Endodermal cell (in vitro differentiated cells): ENCODE measurements at places on chromosomes 2 and 18. TPM values are rescaled to one million over a fixed set of nuclear protein-coding genes. Genes with fewer than 3 reads are reported as not detected.

UPP2 gene
- total RNA-seq: not detected in 3 replicates

CABYR gene
- 10.0 to 11.8 TPM (median 10.7 TPM) in 3 replicates for total RNA-seq

- peak within 1 kb of the TSS; percentile 80 for H3K4me3 ChIP-seq
- peaks cover 78% of the 10 kb centered on the region for H3K27me3 ChIP-seq
- H3K36me3 ChIP-seq: no peaks in the 10 kb centered on the region
- no peak within 1 kb of the TSS for H3K27ac ChIP-seq
- DNase-seq: peak; percentile 86
- H3K4me1 ChIP-seq: no peaks in the 10 kb centered on the region
These were observed at the start of gene KLHL29 for GRCh38 chr2:23384551-23385343. Gene KLHL29, plus strand, starts transcription at chr2:23385179. Its CDS starts 177,018 bp downstream, at chr2:23562197.

GRCh38 chr2:20198001-20198400 lies 26.9 kb downstream of the SDC1 start:
- peaks cover 5% of the 10 kb centered on the region for H3K36me3 ChIP-seq
- no peak for DNase-seq
- no peaks in the 10 kb centered on the region for H3K4me1 ChIP-seq
- no peaks in the 10 kb centered on the region for H3K27me3 ChIP-seq
- H3K4me3 ChIP-seq: no peak overlapping the region

GRCh38 chr18:22170421-22171257 lies 1.2 kb downstream of the GATA6 start:
- no peaks in the 10 kb centered on the region for H3K4me1 ChIP-seq
- peak overlapping the region; percentile 100 for H3K4me3 ChIP-seq
- DNase-seq: peak; percentile 80
- peaks cover 69% of the 10 kb centered on the region for H3K36me3 ChIP-seq
- peaks cover 47% of the 10 kb centered on the region for H3K27me3 ChIP-seq

DNA sequence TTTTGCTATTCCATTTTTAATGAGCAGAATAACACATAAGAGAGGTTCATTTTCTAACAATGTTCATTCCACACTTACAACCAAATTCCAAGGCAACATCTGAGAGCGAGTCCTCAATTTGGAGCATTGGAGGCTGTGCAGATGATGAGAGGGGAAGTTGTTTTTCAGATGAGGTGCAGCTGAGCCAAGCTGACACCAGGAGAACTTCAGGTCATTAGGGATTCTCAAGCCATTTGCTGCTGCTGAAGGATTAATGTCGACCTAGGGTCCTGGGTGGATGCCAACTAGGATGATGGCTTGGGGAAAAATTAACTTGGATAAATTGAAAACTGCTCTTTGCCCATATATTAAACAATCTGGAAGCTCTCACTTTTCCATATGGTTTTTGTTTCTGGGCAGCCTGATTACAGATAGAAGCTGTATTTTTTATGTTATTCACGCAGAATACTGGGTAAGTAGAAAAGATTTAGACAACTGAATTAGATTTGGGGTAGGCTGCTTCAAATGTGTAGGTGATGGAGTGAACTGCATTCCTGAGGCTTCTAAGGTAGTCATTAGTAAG lies 206.4 kb upstream of the SLC39A10 start:
- H3K36me3 ChIP-seq: no peaks in the 10 kb centered on the region
- no peaks in the 10 kb centered on the region for H3K4me1 ChIP-seq
- H3K4me3 ChIP-seq: no peak overlapping the region
- DNase-seq: no peak

OTX1 gene
- 14.8 to 20.6 TPM (median 19.0 TPM) in 3 replicates for total RNA-seq

- DNase-seq: no peak
- peaks cover 15% of the 10 kb centered on the region for H3K36me3 ChIP-seq
- H3K4me1 ChIP-seq: peaks cover 8% of the 10 kb centered on the region
- H3K27ac ChIP-seq: no peak overlapping the region
- H3K27me3 ChIP-seq: no peaks in the 10 kb centered on the region
- no peak overlapping the region for H3K4me3 ChIP-seq
These were observed 52.9 kb downstream of the ADI1 start for GRCh38 chr2:3466482-3466863.

GRCh38 chr2:233489666-233490065 lies 76.9 kb downstream of the USP40 start:
- peaks cover 8% of the 10 kb centered on the region for H3K36me3 ChIP-seq
- H3K4me3 ChIP-seq: no peak overlapping the region
- no peak for DNase-seq
- H3K4me1 ChIP-seq: no peaks in the 10 kb centered on the region

DNA sequence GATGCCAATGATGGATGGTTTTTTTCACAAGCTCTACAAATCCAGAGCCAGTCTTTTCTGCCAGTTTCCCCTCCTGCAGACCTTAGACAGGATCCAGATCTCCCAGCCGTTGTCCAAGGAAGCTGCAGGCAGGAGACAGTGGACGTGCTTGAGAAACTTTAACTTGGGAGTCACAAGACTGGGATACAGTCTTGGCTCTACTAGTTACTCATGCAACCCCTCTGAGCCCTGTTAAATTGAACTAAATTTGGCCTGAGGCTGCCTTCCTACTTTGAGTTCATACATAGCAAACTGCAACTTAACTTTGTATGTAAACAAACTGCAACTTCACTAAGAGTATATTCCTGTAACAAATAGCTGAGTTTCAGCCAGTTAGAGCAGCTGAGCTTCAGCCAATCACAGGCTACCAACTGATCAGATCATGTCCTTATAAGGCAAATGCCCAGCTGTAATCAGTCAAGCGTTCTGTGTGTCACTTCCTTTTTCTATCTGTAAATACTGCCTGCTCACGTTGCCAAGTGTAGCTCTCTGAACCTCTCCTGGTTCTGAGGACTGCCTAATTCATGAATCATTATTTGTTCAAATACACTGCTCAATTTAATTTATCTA lies 140.9 kb downstream of the CAPN13 start:
- DNase-seq: peak; percentile 33
- no peak overlapping the region for H3K4me3 ChIP-seq
- H3K27me3 ChIP-seq: no peaks in the 10 kb centered on the region
- no peaks in the 10 kb centered on the region for H3K36me3 ChIP-seq
- H3K4me1 ChIP-seq: no peaks in the 10 kb centered on the region

DNA sequence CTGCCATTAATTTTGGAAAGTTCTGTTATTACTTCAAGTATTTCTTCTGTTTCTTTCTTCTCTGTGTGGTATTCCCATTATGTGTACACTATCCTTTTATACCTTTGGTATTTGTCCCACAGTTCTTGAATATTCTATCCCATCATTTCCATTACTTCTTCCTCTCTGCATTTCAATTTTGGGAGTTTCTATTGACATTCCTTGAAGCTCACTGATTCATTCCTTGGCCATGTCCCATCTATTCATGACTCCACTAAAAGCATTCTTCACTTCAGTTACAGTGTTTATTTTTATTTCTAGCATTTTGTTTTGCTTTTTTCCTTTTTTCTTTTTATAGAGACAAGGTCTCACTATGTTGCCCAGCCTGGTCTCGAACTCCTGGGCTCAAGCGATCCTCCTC lies 30.3 kb downstream of the PROC start:
- no peak for DNase-seq
- no peak overlapping the region for H3K4me3 ChIP-seq

TTC32 gene
- total RNA-seq: 9.6 to 13.0 TPM (median 10.0 TPM) in 3 replicates

GRCh38 chr2:169649278-169649677 lies 44.9 kb downstream of the CFAP210 start:
- no peaks in the 10 kb centered on the region for H3K4me1 ChIP-seq
- no peak overlapping the region for H3K4me3 ChIP-seq
- H3K27ac ChIP-seq: no peak overlapping the region
- no peak for DNase-seq
- H3K36me3 ChIP-seq: no peaks in the 10 kb centered on the region
- no peaks in the 10 kb centered on the region for H3K27me3 ChIP-seq

GCG gene
- not detected in 2 replicates for total RNA-seq

ZC3H8 gene
- total RNA-seq: 6.5 to 11.5 TPM (median 8.3 TPM) in 3 replicates

DNA sequence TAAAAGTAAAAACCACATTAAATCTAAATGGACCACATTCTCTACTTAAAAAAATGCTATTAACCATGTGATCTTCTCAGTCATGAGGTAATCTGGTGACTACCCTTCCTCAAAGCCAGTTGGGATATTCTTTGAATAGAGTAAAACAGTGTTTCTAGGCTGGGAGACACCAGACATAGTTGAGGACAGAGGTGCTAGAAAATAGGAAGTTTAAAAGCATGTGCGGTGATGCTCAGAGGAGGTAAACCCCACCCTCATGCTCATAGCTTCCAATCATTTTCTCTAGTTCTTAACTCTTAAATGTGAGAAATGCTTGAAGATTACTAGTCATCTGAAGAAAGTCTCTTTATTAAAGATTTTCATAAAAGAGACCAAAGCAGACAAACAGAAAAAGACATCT lies 30.7 kb upstream of the ELAC1 start:
- H3K27me3 ChIP-seq: no peaks in the 10 kb centered on the region
- H3K4me1 ChIP-seq: no peaks in the 10 kb centered on the region
- no peak for DNase-seq

DNA sequence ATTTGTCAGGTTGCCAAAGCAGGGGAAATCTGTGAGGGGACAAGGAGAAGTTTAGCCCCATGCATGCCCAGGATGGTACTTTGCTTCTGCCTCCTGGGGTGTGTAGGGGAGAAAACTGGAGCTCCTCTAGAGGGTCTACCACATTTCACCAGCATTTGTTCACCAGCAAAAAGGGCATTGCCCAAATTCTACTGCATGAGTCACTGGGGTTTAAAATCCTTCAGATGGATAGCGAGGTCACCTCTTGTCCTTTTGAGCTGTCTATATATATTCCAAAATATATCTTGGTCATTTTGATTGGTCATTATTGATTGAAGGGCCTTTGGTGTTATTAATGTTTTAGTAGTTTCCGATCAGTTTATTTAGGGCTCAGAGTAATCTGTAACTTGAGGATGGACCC lies 18.7 kb downstream of the FHOD3 start:
- H3K36me3 ChIP-seq: no peaks in the 10 kb centered on the region
- no peak overlapping the region for H3K4me3 ChIP-seq
- no peaks in the 10 kb centered on the region for H3K27me3 ChIP-seq
- no peaks in the 10 kb centered on the region for H3K4me1 ChIP-seq
- DNase-seq: peak; percentile 13

- no peak overlapping the region for H3K4me3 ChIP-seq
- H3K27me3 ChIP-seq: no peaks in the 10 kb centered on the region
- no peaks in the 10 kb centered on the region for H3K36me3 ChIP-seq
- no peak overlapping the region for H3K27ac ChIP-seq
- peaks cover 15% of the 10 kb centered on the region for H3K4me1 ChIP-seq
These were observed 107.3 kb upstream of the MGAT5 start for GRCh38 chr2:134146620-134147019.

LRP2 gene
- total RNA-seq: 3.5 to 4.6 TPM (median 4.3 TPM) in 3 replicates

DNA sequence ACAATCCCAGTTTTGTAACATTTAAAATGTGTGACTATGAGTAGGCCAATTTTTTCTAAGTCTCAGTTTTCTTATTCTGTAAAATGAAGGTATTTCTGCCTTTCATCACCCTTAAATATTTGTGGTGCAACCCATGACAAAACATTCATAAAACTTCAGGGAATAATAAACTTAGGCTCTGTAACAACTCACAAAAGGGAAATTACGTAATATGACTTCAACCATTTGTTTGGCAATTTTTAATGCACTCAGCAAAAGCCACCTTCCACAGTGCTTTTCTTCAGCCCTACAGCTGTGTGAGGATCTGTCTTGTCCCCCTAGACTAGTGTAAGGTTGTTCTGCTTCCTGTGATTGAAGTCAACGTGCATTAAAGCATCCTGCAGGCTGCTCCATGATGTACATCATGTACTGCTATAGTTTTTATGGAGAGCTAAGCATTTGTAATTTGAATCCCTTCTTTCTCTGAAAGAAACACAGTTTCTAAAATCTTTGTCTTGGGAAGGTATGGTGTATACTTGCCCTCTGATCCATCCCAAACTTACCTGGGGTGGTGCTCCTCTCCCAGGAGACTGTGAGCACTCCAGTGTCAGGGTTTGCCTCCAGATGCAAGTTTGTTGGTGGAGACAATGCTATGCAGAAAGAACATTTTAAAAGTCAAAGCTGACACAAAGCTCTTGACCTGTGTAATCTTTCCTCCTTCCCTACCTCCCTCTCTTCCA lies 39.1 kb downstream of the FN1 start:
- no peaks in the 10 kb centered on the region for H3K4me1 ChIP-seq
- no peak for DNase-seq

DNA sequence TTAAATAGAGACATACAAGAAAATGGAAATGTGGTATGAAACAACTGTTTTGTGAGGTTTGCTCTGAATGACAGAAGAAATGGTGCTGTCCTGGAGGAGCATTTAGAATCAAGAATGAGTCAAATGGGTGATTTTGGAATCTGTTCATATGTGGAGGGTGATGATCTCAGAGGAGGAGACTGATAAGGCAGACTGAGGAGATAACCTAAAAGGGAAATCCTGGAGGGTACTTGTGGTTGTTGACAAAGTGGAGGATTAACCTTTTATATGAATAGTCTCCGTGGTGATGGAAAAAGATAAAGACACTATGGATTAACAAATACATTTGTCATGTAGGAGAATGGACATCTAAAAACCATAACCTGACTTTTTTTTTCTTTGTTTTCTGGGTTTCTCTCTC lies 74.1 kb downstream of the MMADHC start:
- DNase-seq: no peak
- no peak overlapping the region for H3K27ac ChIP-seq
- H3K36me3 ChIP-seq: no peaks in the 10 kb centered on the region
- H3K4me3 ChIP-seq: no peak overlapping the region
- H3K4me1 ChIP-seq: no peaks in the 10 kb centered on the region
- no peaks in the 10 kb centered on the region for H3K27me3 ChIP-seq

DNA sequence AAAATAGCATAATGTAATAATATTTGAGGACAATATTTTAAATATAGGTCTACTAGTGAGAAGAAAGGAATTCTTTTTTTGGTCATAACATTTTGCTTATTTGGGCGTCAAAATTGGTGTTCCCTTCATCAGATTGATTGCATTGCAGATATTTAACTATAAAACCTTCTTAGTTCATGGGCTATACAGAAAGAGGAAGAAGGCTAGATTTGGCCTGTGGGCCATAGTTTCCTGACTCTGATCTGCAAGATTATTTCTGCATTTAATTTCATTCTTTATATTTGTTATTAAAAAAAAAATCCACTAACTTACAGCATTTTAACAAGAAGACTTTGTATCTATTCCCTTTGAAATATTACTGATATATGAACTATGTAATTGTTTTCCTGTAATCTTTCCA lies 31.9 kb downstream of the PIKFYVE start:
- H3K4me1 ChIP-seq: no peaks in the 10 kb centered on the region
- no peak overlapping the region for H3K27ac ChIP-seq
- H3K27me3 ChIP-seq: peaks cover 59% of the 10 kb centered on the region
- no peak for DNase-seq
- peaks cover 73% of the 10 kb centered on the region for H3K36me3 ChIP-seq

GRCh38 chr2:161172901-161173540 lies 12.8 kb downstream of the TANK start:
- H3K4me3 ChIP-seq: no peak overlapping the region
- peaks cover 8% of the 10 kb centered on the region for H3K36me3 ChIP-seq
- H3K4me1 ChIP-seq: peaks cover 16% of the 10 kb centered on the region
- no peak overlapping the region for H3K27ac ChIP-seq
- DNase-seq: no peak

DNA sequence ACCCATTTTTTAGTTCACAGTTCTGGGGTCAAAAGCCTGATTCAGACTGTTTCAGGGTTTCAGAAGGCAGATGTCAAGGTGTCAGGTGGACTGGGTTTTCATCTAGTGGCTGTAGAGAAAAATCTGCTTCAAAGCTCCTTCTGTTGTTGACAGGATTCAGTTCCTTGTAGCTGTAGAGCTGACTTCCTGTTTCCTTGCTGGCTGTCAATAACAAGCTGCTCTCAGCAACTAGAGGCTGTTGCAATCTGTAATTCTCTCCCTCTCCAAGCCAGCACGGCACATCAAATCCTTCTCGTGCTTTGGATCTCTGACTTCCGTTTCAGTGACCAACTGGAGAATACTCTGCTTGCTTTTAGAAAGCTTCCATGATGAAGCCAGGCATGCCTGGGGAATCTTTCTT lies 179.4 kb downstream of the DOK6 start:
- no peaks in the 10 kb centered on the region for H3K27me3 ChIP-seq
- no peak for DNase-seq
- H3K4me1 ChIP-seq: no peaks in the 10 kb centered on the region
- no peak overlapping the region for H3K4me3 ChIP-seq
- H3K36me3 ChIP-seq: no peaks in the 10 kb centered on the region
- H3K27ac ChIP-seq: no peak overlapping the region
